ENCODE measurements at places on chromosomes 6 and 20.

GRCh38 chr20:32580970-32581838, 3.9 kb downstream of the NOL4L start:
- DNase-seq = no peak

DNA sequence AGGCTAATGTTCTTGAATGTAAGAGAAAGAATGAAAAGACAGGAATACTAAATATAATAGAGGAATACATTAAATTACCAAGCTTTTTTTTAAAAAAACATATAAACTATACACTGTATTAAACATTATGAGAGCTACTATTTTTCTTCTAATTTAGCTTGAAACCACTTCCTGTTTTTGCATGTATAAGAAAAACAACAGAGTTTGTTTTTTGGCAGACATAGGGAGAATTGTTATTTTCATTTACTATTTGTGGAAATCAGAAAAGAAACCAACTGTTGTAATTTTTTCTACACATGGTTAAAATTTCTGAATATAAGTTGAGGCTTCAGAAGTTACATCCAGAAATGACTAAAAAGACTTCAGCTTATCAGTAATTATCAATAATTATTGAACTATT, 991.8 kb upstream of the GJE1 start:
- DNase-seq = no peak

DNA sequence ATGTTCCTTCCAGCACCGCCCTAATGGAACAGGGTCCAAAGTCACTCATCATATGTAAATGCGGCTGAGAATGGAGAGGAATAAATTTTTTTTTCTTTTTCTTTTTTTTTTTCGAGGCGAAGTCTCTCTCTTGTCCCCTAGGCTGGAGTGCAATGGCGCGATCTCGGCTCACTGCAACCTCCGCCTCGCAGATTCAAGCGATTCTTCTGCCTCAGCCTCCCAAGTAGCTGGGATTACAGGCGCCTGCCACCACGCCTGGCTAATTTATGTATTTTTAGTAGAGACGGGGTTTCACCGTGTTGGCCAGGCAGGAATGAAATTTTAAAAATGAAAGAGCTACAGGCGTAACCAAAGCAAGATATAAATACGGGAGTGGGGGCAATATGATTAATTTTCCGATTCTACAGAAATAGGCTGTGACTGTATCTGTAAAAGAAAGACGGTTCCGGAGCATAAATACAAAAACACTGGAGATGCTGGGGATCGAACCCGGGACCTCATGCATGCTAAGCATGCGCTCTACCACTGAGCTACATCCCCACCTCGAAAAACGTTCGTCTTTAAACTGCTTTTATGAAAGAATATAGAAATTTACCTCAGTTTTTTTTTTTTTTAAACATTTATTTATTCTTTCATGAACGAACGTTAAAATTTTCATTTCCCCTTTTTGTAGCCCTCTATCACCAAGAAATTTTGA, 132.2 kb downstream of the GPX5 start:
- DNase-seq = peak; percentile 70

- no peak for DNase-seq
Measured at GRCh38 chr6:5109436-5109835, 24.3 kb downstream of the PPP1R3G start.

- no peak for DNase-seq
Measured at GRCh38 chr6:1312203-1312472, 240 bp downstream of the FOXQ1 start.

DNA sequence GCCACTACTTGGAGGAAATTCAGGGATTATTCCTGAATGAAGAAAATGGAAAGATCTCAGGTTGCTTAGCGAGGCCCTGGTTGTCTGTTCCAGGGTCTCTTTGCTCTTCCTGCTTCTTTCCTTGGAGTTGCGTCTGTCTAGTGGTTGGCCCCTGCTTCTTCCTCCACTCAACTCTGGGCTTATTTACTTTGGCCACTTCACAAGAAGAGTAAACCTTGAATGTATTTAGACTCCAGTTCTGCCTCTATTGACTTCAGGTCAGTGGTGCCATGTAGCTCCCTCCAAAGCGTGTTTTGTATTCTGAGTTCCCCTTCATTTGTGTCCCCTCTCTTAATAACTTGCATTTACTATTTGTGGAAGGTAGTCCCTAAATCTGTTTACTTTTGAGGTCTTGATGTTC, 456.5 kb downstream of the UTRN start:
- DNase-seq = no peak

DNA sequence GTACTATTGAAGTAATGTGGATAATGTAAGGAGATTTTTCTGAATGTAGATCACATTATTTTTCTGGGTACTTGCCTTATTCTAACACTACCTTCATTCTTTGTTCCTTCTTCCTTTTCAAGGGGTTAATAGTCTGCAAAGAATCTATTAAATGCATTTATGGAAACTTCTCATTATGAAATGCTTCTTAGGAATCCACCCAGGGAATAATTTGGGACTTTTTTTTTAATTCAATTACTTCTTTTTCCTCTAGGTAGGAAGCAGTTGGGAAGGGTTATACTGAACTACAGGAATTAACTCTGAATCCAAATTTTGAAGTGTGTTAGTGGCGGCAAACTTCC, 173.1 kb downstream of the FOXA2 start:
- DNase-seq = no peak

DNA sequence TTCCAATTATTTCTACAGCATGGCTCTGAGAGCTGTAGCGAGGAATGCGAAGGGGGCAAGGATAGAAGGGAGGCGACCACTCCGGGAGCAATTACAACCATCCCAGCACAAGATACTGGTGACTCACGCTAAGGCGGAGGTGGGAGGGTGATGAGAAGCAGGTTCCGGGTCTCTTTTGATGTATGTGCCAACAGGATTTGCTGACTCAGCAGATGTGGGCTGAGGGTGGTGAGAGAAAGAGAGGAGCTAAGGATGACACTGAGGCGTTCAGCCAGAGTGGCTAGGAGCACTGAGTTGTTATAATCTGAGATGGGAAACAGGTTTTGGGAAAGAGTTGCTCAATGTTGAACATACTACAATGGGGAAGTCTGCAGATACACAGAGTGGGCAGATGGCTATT, 9.3 kb upstream of the TXNDC5 start:
- DNase-seq = no peak

DNA sequence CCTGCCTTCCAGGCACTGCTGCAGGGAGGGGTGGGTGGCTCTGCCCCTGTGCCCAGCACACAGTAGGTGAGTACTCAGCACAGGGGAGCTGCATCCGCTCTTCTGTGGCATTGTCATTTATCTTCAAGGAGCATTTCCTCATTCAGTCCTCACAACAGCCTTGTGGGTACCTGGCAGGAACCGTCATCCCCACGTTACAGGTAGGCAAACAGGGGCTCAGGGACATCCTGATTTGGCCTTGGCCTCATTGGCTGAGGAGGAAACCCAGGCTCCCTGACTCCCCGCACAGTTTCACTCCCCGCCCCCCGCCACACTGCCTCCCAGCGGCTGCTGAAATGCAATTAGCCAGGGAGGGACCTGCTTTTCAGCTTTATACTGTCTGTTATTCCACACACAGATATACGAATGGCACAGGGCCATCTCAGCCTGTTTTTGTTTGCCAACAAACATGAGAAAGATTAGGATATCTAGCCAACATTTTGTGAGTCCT, 24.2 kb upstream of the PNPLA1 start:
- no peak for DNase-seq

- no peak for DNase-seq
Measured at GRCh38 chr6:127727260-127727953, 150.4 kb downstream of the C6orf58 start.

GRCh38 chr6:154468760-154469159, 41.7 kb downstream of the CNKSR3 start:
- DNase-seq = no peak

DNA sequence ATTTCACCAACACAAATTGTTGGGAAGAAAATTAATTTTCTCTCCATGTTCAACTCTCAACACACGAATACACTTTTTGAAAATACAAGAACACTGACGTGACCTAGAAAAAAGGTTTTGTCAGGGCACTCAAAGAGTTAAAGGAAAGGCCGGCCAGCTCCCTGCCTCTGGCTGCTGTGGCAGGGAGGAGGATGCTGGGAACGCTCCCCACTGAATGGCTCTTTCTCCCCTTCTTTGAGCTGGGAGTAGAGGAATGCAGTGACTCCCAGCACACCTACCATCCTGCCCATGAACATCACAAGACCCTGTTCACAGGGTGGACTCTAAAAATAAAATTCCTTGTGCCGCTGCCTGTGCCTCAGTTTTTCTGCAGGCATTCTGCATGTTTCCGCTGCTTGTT, 47.0 kb downstream of the MAP3K5 start:
- DNase-seq = no peak

GRCh38 chr6:10659699-10660348, 34.6 kb downstream of the C6orf52 start:
- DNase-seq = no peak

DNA sequence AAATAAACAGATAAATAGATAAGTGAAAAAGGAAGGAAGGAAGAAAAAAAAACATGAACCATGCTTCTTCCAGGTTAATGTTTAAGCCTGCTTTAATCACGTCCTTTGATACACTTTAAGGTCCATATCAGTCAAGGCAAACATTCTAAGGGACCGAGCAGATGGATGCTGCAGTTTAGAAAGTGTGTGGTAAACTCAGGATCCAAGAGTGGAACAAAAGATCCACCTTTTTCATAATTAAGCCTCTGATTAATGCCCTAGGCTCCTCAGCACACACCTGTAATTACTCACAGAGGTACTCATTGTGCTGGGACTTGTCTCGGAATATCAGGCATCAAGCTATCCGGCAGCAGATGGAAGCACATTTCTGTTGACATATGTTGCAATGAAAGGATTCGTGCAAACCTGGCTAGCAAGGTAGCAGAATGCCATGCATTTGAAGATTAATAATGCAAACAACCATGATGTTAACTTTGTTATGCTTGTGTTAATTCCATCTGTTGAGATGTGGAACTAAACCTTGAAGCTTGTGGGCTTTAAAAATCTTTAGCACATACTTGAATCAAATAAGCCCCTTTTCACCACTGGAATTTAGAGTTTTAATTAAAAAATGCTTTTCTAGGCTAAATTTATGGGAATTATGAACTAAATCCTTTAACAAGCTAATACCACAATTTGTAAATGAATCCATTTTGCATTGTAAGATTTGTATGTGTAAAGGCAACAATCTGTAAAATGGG, 163.7 kb downstream of the RALGAPA2 start:
- DNase-seq = no peak

DNA sequence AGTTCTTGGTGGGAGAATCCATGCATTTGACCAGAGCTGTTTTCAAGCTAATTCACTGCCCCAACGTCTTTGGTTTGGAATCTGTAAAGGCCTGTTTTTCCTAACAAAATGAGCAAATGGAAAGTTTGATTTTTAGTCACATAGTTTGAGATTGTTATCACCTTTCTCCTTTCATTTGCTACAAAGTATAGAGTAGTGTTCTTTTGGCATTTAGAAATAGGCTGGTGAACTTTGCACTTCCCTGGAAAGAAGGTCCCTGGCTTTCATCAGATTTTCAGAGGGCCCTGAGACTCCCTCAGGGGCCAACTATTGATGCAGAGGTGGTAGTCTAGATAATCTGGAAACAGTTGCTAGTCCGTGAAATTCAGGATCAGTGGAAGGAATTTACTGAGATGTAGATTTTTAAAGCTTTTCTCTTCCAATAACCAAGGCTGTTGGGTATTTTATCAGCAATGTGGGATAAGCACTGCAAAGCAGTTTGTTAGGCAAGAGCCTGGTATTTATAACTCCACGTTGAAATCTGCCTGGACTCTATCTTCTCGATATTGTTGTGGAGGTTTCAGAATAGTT, 1.7 kb downstream of the ARFGEF2 start:
- DNase-seq = no peak

DNA sequence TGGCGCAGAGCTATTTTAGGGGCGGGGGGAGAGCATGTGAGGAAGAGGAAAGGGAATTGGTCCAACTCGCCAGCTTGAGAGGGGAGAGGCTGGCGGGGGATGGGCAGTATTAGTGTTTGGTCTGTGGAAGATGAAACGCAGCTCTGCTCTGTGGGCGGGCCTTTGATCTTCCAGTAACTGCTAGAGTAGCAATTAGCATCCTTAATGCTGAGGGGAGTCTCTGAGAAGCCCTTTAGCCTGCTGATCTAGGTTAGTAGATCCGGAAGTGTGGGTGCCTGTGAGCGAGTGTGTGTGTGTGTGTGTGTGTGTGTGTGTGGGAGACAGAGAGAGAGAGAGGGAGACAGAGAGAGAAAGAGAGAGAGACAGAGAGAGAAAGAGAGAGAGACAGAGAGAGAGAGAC, 117.2 kb upstream of the BACH2 start:
- DNase-seq = no peak

GRCh38 chr6:22570185-22570551, 802 bp downstream of the HDGFL1 start:
- no peak for DNase-seq

DNA sequence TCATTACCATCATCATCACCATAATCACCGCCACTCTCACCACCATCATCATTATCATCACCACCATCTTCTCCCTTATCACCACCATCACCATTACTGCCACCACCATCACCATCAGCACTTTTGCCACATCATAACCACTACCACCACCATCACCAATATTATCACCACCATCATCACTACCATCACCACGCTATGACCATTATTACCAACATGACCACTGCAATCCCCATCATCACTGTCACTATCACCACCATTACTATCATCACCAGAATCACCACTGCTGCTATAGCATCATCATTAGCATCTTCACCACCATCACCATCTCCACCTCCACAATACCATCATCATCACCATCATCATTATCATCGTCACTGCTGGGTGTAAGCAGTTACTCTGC, 25.6 kb downstream of the CST1 start:
- DNase-seq = no peak

GRCh38 chr6:21437581-21437980, 156.0 kb upstream of the SOX4 start:
- no peak for DNase-seq

DNA sequence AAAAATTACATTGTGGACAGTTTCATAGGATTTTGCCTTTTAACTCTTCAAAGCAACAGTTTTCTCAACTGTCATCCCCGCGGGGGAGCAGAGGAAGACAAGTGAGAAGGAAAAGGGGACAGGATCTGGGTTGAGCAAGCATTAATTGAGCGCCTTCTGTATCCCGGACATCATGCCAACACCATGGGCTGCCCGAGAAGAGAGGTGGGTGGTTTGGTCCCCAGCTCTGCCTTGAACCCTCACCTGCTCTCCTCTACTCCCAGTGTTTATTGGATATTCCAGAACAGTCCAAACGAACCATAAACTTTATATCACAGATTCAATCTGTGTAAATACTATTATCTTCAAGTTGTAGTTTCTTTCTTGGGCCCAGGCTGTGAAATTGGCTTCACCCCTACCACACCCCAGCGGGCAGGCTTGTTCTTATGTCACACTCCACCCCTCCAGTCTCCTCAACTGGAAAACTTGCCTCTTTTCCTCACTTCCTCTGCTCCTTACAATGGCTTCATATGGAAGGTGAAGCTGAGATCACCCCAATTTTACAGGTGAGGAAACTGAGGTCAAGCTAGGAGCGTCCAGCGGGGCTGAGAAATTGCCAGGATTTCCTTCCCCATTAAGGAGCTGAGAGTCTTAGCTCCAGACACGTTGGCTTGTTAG, 6.0 kb downstream of the PCK1 start:
- no peak for DNase-seq

Data from SK-N-MC (cell line).